ENCODE measurements at places on chromosomes 13 and 19.

DNA sequence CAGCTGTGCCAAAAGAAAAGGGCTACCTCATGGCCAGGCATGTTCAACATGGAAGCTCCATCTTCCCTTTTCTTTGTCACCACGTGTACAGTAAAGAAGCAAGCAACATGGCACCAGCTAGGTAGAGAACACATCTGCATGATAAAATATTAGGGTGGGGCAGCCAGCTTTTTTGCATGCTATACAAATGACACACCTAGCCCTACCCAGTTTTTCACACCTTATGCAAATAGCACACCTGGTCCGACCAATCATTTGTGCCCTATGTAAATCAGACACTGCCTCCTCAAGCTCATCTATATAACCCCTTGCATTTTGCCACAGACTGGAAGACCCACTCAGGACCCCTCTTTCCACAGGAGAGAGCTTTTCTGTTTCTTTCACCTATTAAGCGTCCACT lies 85.5 kb downstream of the STOML3 start:
- DNase-seq = no peak

GRCh38 chr13:29323954-29324353 lies 271.5 kb downstream of the SLC7A1 start:
- no peak for DNase-seq

DNA sequence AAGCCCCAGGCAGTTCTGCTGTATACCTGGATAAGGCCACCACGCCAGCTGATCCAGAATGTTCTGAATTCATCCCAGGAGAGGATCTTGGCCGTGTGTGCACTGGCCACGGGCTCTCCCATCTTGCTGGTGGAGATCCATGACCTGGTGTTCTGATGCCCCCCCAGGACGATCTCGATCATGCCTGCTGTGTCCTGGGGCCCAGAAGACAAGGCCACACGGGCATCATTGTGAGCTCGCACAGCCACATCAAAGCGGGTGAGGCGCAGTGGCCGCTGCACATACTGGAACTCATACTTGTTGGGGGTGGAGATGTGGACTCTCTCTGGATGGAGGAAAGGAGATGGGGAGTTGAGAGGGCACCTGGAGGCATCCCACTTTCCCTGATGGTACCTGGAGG lies 40.1 kb downstream of the F2RL3 start:
- DNase-seq = no peak

GRCh38 chr19:12665281-12665573 lies 1.3 kb downstream of the MAN2B1 start:
- DNase-seq = no peak
